ENCODE measurements at places on chromosomes 7 and 10. TPM values are rescaled to one million over a fixed set of nuclear protein-coding genes. Genes with fewer than 3 reads are reported as not detected.

GRCh38 chr7:1742555-1743303 lies 72.7 kb downstream of the ELFN1 start:
- no peak for DNase-seq

DNA sequence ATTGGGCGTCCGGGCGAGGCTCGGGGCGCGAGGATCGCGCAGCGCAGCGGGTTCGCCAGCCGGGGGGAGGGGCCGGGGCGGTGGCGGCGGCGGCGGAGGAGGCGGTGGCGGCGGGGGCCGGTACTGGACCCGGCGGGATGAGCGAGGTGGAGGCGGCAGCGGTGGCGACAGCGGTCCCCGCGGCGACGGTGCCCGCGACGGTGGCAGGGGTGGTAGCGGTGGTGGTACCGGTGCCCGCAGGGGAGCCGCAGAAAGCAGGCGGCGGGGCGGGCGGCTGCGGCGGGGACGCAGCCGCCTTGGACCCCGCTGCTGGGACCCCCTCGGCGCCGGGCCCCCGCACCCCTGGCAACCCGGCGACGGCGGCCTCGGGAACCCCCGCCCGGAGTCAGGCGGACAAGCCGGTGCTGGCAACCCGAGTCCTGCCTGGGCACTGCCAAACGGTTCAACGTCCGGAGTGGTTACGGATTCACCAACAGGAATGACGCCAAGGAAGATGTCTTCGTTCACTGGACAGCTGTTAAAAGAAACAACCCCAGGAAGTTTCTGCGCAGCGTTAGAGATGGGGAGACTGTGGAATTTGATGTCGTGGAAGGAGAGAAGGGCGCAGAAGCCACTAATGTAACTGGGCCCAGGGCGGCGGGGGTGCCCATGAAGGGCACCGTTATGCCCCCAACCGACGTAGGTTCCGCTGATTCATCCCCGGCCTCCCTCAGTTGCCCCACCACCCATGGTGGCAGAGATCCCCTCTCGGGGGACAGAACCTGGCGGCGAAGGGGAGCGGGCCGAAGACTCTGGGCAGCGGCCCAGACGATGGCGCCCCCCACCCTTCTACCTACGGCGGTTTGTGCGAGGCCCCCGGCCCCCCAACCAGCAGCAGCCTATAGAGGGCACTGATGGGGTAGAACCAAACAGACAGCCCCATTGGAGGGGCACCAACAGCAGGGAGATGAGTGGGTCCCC lies 100.3 kb upstream of the CPXM2 start:
- DNase-seq = peak; percentile 26

DNA sequence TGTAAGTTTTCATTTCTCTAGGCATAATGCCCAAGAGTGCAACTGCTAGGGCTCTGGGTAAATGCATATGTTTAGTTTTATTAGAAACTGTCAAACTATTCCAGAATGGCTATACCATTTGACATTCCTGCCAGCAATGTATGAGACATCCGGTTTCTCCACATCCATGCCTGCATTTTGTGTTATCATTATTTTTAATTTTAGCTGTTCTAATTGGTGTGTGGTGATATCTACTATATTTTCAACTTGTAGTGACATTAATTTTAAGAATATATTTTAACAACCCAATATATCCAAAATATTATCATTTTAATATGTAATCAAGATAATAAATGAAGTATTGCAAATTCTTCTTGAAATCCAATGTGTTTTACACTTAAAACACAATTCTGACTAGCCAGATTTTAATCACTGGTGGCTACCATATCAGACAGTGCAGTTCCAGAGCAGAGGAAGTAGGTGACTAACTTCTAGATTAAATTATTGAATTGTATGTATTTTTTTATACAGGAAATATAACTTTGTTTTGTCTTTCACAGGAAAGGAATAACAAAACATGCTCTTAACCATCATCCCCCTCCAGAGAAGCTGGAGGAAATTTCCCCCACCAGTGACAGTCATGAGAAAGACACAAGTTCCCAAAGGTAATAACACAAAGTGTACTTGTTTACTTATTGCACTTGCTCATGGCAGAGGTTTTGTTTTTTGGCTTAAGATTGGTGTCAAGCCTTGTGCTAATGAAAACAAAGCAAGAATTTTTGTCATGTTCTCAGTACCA lies 6.4 kb downstream of the FAM149B1 start:
- no peak for DNase-seq

DNA sequence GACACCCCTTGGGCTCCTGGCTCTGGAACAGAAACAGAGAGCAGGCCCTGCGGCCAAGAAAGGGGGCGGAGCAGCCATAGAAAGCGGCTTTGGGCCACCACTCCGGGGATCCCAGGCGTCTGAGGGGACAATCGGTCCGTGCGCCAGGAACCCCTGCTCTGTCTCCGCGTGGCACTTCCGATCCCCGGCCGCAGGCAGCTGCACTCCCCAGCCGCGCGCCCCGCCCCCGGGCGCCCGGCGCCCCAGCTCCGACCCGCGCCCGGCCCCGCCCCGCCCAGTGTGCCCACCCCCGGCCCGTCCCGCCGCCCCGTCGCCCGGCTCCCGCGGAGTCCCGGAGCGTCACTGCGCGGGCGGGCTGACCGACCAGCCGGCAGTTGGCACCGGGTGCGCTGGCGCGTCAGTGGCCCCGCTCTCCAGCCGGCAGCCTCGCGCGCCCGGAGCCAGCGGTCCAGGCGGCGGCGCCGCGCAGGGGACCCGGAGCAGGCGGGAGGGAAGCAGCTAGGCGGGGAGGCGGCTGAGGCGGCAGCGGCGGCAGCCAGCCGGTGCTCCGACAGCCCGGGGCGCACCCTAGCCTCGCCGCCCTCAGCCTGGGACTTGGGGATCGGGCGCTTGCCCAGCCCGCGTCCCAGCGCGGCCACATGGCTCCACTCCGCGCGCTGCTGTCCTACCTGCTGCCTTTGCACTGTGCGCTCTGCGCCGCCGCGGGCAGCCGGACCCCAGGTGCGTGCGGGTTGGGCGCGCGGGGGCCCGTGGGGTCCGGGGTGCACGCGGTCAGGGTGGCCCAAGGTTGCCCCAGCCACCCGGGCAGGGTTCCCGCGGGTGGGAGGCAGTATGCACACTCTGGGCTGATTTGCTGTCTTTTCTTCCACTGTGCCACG lies at the start of gene ADAMTS14:
Gene ADAMTS14, plus strand, starts transcription at position 342 of the 878 bp plus-strand sequence. Its CDS starts 297 bp downstream, at position 639.
- no peak for DNase-seq

GRCh38 chr10:68348265-68348741 lies 15.6 kb upstream of the PBLD start:
- DNase-seq = peak; percentile 60

DNA sequence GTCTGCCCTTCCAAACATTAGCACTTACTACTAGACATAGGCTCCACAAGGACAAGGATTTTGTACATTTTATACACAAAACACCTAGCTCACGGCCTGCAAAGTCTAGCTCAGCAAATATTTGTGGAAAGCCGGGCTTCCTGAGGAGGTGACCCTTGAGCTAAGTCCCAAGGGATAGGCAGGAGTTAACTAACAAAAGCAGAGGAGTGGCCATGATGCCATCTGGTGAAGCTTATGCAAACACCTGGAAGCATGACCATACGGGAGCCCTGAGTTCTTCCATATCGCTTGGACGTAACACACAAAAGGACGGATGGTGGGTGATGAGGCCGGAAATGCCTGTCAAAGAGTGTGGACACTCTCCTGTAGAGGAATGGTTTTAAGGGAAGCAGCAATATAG lies 25.9 kb upstream of the YAE1 start:
- no peak for DNase-seq

- DNase-seq = no peak
Measured at GRCh38 chr7:22235134-22235533, 121.8 kb downstream of the RAPGEF5 start.

DNA sequence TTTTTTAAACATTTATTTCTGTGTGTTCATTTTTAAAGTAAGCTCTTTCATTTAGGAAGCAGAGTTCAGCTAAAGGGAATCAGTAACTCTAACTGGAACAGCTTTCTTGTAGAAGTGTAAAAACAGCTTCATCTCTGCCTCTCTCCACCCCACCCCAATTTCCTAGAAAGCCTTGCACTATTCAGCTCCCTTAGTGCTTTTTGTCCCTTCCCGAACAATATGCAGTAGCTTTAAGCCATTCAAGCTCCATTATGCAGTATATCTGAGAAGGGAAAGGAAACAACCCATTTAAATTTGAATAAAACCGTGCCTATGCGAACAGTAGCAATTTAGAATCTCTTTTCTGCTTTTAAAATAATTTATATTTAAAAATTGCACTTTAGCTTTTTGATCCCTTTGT lies 134.5 kb downstream of the TRIL start:
- no peak for DNase-seq

- DNase-seq = no peak
Measured at GRCh38 chr7:20079080-20079479, 138.1 kb downstream of the MACC1 start.

GRCh38 chr7:55131142-55131929 lies 112.5 kb downstream of the EGFR start:
- no peak for DNase-seq

DNA sequence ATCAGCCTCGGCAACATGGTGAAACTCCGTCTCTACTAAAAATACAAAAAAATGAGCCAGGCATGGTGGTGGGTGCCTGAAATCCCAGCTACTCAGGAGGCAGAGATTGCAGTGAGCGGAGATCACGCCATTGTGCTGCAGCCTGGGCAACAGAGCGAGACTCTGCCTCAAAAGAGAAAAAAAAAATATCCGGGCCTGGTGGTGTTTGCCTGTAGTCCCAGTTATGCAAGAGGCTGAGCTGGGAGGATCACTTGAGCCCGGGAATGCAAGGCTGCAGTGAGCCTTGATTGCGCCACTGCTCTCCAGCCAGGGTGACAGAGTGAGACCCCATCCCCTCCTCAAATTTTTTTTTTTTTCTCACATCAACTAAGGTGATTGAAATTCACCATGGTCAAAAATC lies 42.8 kb downstream of the CDC123 start:
- no peak for DNase-seq

DNA sequence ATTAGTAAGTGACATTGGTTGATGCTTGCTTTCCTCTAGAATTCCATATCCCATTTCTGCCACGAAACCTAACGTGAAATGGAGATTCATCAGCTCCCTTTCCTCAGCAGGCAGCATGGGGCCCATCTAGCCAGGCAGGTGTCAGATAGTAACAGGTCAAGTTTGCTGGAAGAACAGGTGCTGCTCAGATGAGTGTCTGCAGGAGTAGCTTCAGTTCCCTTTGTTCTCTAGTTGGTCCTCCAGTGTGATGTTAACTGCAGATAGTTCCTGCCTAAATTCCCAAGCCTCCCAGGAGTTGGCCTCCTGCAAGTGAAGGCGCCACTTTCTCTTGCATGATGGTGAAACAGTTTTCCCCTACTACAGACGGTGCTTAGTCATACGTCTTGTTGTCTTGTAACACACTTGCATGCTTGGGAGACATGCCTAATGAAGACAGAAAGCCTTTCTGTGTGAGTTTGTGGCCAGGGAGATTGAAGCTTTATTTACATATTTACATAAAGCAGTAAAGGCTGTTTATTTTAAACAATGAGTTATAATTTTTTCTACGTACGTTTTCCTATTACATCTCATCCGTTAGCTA lies 175.4 kb downstream of the CHN2 start:
- no peak for DNase-seq

- DNase-seq = no peak
Measured at GRCh38 chr7:1057416-1058291, 13.3 kb downstream of the GPR146 start.

DNA sequence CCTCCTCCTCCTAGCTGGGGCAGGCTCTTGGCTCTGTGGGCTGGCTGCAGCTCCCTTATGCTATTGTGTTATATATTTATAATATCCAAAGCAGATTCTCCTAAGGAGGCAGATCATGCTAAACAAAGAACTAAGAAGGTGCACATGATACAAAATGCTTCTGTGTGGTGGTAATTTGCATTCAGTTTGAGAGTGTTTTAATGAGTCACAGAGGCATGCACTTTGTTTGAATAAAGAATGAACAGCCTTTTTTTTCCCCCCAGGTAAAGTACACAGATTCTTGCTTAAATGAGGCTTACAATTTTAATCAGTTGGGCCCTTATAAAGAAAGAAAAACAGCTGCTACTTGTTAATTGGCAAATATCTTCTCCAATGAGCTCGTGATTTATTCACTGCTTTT lies 95.0 kb downstream of the FANK1 start:
- no peak for DNase-seq

- DNase-seq = no peak
Measured at GRCh38 chr7:103292122-103292521, 5.1 kb upstream of the PMPCB start.

- no peak for DNase-seq
Measured at GRCh38 chr7:135322571-135323340, 89.1 kb downstream of the STRA8 start.

- DNase-seq = peak; percentile 66
Measured at GRCh38 chr7:43764039-43764761, 5.7 kb downstream of the BLVRA start.

- no peak for DNase-seq
Measured at GRCh38 chr10:91340613-91341362, 69.4 kb upstream of the HECTD2 start.

DNA sequence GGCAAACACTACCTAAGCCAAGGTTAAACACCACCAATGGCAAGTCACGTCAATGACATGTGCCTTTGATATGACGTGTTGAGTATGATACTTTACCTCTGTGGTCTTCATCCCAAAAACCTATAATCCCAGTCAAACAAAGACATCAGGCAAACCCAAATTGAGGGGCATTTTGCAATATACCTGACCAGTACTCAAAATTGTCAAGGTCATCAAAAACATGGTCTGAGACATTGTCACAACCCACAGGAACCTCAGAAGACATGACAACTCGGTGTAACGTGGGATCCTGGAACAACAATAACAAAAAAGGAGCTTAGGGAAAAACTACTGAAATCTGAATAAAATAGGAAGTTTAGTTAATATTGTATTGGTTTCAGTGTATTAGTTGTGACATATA lies 7.2 kb downstream of the FAM237B start:
- DNase-seq = no peak

DNA sequence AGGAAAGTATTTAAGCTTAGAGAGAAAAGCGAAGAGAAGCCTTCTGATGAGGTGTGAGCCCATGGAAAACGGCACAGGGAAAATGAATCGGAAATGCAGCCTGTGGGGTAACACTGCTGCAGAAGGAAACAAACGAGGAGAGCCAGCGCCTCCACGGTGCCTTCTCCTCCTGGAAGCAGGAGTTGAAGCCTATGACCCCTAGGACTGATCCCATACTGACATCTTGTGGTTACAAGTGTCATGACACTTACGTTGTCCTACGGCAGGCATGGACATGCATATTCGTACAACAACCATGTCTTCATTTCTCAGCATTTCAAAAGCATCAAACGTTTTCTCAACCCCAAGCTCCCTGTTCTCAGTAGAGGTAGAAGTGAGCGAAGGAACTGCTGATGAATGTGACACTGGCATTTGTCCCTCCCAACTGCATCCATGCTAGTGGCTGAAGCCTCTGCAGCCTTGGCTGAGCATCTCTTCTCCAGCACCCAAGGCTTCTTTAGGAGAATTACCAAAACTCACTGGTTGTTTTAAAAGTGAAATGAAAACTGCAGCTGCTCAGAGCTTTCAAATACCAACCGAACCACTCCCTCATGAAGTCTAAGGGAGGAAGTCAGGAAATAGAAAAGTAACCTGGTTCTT lies 160.2 kb downstream of the JAZF1 start:
- peak; percentile 62 for DNase-seq

Gene FGL2
- total RNA-seq = 7.0 TPM

Gene TMEM209
- 33.2 TPM for total RNA-seq

Gene ZNF736
- total RNA-seq = 79.8 TPM

Gene SLC16A9
- total RNA-seq = not detected

Gene TSPAN13
- total RNA-seq = 26.3 TPM

Gene TIMM23B
- 29.1 TPM for total RNA-seq

Gene TMEM229A
- not detected for total RNA-seq

Gene CYP2E1
- total RNA-seq = 2.1 TPM

Gene CCZ1
- total RNA-seq = 74.1 TPM

Data from B cell (primary cell).